ENCODE measurements at places on chromosomes 3 and 15.
A peak's percentile ranks its signal among the peaks of the same experiment; 100 is the strongest.

- no peak for DNase-seq
Observed at GRCh38 chr15:90194655-90195054, 6.5 kb upstream of the SEMA4B start.

- DNase-seq, result no peak
Observed at GRCh38 chr3:169137943-169138342, 525.6 kb downstream of the MECOM start.

GRCh38 chr3:55885721-55886120 is 398.6 kb upstream of the WNT5A start:
- peak; percentile 17 for DNase-seq

GRCh38 chr3:55910543-55910942 is 423.4 kb upstream of the WNT5A start:
- DNase-seq, result no peak

- no peak for DNase-seq
Observed at GRCh38 chr3:118180853-118181252, 853.8 kb downstream of the IGSF11 start.

- no peak for DNase-seq
Observed at GRCh38 chr15:70435369-70435768, 328.0 kb downstream of the UACA start.

DNA sequence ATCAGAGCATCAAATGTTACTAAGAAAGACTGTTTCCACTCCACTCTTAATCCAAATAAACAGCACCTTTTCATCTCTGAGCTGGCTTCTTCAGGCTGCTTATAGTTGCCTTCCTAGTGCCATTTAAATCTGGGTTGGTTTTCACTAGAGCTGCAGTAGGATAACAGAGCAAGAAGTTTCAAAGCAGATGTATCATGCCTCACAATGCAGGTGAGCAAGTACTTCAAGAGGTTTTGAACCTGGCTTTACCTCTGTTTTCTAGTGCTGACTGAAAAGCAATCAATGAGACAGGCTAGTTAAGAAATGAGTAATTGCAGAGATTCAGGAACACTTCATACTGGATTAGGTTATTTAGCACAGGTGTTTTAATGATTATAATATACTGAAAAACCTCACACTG is 147.7 kb upstream of the SATB1 start:
- no peak for DNase-seq

DNA sequence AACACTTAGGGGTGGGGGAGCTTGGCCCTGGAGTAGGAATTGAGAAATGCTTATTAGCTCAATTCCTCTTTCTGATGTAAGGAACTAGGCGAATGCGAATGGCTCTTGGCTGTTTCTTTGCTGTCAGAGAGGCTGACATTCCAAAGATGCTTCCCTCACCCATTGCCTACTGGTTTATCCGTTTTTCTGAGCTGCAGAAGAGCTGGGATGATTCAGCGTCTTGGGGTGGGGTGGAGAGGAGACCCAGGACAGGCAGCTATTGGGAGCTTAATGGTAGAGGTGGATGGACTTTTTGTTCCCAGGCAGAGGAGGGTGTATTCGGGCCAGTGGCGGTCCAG is 9.8 kb downstream of the PLEKHO2 start:
- no peak for DNase-seq

- no peak for DNase-seq
Observed at GRCh38 chr15:96125721-96126415, 204.6 kb upstream of the NR2F2 start.

DNA sequence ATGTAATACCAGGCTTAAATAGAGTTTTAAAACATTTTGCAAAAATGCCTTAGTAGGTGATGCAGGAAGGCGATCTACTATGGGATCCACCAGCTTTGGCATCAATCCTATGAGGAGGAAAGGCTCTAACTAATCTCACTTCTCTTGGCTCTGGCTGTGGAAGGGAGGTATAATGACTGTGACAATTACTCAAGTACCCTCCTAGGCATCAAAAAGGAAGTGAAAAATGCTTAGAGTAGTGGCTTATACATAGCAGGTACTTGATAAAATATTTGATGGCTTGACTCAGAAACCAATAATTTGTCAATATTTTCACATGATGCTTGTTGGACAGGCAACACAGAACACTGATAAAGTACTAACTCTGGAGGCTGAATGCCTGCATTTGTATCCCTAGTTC is 34.1 kb upstream of the SERPINI2 start:
- no peak for DNase-seq

DNA sequence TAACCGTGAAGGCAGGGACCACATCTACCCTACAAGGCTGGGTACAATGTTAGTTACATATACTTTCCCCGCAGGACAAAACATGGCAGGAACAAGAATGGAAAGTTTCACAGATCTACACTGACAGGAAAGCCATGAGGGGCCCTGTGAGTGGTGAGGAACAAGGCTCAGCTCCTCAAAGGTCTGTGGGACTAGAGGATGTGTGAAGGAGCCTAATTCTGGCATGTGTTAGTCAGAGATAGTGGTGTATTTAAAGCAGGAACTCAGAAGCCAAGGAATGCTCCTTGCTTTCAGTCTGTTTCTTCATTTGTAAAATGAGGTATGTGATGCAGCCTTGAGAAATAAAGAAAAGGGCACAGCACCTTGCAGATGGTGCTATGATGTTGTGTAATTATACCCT is 25.1 kb downstream of the ETV5 start:
- DNase-seq, result no peak
